NCI-H1436 treated with DMSO at 0.1 percent for 48 hours (cell line): ENCODE measurements at places on chromosomes 2 and 18.

- DNase-seq: no peak
These were observed 488.6 kb upstream of the SMIM21 start for GRCh38 chr18:75915941-75916623.

GRCh38 chr2:37852585-37853014 is 72.5 kb upstream of the RMDN2 start:
- no peak for DNase-seq

GRCh38 chr2:220034426-220035130 is 407.1 kb downstream of the SLC4A3 start:
- no peak for DNase-seq

GRCh38 chr2:239089884-239090283 is 242.0 kb downstream of the TWIST2 start:
- no peak for DNase-seq

DNA sequence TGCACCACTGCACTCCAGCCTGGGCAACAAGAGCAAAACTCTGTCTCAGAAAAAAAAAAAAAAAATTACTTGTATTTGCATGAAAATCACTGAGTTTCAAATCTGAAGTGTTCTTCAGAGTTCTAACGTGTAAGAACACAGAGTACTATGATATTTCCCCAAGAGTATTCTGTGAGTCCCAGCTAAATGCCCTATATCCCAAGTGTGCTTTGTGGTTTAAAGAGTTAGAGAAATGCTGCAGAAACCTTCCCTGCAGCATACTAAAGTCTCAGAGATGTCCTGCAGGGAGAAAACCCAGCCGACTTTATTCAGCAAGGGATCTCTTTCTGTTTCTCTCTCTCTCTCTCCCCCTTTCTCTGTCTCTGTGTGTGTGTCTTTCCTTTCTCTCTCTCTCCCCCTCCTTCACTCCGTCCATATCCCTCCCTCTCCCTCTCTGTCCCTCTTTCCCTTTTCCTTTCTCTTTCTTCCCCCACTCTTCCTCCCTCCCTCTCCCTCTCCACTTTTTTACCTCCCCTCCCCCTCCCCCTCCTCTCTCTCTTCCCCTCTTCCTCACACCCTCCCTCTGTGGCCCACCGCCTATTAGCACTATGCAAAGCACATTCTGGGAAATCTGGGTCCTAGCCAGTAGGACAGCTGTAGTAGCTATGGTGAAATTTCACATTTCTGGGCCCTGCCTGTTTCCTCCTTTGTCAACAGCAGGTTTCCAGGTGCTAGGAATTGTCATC is 54.2 kb downstream of the ACTR2 start:
- no peak for DNase-seq

DNA sequence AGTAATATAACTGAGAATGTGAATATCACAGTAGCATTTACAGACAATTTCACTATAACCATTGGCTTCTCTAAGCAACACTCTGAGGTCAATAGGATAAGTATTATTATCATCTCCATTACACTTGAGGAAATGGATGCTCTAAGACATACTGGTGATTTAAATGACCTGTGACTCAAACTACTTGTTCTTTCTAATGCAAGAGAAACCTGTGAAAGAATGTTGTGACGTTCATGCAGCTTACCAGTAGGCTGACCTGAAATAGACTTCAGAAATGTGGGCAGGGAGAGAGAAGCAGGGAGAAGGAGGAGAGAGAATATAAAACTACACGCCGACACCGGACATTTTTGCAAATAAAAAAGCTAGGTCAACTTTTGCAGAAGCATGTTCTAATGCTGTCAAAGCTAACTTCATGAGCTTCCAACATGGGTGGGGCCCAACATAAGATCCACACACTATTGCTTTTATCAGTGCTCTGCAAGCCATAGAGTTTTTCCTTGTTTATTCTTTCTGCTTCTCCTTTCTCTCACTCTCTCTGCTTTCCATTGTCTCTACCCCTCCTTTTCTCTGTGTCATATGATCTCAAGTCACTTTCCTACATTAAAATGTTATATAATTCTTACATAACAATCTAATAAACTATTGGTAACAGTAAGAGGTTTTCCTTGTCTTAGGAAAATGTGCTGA is 217.6 kb upstream of the FN1 start:
- DNase-seq: no peak

GRCh38 chr18:32360682-32361345 is 109.9 kb downstream of the GAREM1 start:
- no peak for DNase-seq

DNA sequence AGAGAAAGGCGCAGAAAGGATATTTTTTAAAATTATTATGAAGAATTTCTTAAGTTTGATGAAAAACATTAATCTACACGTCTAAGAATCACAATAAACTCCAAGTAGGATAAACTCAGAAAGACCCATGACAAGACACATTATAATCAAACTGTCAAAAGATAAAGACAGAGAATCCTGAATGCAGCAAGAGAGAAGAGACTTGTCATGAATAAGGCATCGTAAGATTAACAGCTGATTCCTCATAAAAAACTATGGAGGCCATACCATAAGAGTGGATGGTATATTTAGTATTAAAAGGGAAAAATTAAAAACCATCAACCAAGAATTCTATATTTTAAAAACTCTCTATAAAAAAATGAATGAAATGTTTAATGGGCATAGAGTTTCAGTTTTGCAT is 39.1 kb downstream of the SRBD1 start:
- no peak for DNase-seq

DNA sequence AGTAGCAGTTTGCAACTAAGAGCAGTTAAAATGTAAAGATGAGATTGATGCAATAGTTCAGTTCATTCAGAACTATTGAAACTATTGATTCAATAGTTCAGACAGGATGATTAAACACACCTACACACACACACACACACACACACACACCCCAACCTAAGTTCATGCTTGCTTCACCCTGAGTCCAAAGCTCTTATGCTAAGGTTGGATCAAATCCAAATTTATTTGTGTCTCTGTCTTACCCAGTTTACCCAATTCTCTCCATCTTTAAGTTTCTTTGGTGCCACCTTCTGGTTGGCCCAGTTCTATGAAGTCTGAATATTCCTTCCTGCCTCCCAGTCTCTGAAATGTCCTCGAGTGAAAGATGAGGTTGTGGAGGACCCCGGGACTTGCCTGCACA is 5.1 kb downstream of the SERPINB8 start:
- peak; percentile 5 for DNase-seq

- DNase-seq: no peak
These were observed 1.7 kb upstream of the PPP4R1 start for GRCh38 chr18:9616049-9616448.

- no peak for DNase-seq
These were observed 5.8 kb upstream of the FZD5 start for GRCh38 chr2:207775473-207775872.

DNA sequence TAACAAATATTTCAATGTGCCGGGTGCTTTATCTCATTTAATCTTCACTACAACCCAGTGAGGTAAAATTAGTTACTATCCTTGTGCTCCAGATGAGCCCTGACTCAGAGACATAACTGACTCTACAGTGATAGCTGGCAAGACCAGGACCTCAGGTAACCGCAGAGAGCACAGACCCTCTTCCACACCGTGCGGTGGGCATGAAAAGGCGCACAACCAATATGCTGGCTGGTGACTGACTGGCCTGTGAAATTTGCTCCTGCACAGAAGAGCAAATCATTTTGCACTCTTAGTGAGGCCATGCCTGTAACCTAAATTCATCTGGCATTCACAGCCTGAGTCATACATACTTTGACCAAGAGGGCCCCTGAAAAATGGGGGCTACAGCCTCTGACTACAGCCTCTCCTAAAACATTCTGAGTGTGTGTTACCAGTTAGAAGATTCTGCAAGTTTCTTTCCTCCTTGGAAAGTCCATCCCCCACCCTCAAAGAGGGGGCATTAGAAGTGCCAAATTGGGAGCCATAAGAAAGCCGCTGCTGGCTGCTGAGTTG is 22.4 kb upstream of the MSGN1 start:
- no peak for DNase-seq

DNA sequence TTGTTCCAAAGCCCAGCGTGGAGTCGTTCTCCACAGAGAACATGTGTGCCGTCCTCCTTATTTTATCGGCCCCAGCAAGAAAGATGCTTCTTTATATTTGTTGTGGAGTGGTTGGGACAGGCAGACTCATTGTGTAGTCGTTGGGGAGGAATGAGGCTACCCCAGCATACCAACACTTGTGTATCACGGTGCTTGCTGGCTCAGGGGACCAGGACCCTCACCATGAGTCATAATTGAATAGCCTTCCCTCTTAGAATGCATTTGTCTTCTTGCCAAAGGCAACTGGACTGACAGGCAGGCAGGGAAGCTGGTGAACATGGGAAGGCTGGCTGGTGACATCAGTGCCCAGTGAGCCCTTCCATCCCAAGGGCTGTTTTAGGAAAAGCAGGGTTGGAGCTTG is 4.7 kb downstream of the CAPN10 start:
- no peak for DNase-seq

DNA sequence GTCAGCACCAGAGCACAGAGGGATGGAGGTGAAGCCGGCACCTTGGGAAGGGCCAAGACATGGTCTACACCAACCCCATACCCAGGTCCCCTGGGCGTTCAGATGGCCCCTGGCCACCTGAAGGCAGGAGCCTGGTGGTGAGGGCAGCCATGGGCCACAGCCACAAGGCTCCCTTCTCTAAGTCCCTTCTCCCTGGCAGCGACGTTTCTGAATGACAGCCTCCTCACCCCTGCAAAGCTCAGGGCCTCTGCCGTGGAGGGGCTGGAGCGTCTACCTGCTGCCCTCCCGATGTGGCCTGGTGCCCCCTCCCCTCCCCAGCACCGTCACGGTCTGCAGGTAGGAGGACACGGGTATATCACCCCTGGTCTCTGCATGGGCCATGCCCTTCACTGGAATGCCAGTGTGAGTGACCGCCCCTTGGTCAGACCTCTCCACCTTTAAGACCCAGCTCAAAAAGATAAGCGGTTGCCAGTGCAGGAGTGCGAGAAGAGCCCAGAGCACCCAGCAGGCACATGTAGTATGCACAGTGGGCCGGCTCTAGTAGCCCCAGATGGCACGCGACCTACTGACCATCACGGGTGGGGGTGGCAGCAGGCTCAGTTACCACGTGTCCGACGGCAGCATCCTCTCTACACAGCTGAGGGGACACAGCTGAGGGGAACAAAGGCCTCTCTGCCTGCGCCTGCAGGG is 46.6 kb downstream of the HS6ST1 start:
- no peak for DNase-seq

DNA sequence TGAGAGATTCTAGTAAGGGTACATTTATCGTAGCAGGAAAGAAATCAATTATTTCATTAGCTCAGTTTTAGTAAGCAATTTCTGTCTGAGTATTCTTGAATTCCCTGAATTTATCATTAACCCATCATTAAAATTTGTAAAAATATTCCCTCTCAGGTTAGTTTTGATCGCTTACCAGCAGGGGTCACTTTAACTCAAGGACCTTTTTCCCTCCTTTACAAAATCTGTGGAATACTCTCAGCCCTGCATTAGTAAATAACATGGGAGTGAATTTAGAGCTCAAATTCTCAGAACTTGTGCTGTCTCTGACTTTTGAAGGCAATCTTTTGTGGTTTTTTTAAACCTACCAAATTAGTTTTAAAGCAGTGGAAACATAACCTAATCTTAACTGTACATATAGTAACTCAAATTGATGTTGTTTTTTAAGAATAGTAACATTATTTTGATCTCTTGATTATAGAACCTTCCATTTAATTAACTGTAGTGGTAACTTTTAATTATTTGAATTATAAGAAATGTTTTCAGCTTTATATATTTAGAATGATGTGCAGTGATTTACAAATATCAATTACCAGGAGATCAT is 97.2 kb downstream of the AGPS start:
- no peak for DNase-seq

DNA sequence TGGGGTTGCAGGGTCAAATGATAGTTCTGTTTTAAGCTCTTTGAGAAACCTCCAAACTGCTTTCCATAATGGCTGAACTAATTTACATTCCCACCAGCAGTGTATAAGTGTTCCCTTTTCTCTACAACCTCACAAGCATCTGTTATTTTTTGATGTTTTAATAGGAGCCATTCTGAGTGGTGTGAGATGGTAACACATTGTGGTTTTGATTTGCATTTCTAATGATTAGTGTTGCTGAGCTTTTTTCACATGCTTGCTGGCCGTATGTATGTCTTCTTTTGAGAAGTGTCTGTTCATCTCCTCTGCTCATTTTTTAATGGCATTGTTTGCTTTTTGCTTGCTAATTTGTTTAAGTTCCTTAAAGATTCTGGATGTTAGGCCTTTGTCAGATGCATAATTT is 107.7 kb downstream of the PDE11A start:
- DNase-seq: no peak

- no peak for DNase-seq
These were observed 13.2 kb downstream of the ASB18 start for GRCh38 chr2:236250909-236251579.

- no peak for DNase-seq
These were observed 24.2 kb downstream of the ZAP70 start for GRCh38 chr2:97737421-97738178.

DNA sequence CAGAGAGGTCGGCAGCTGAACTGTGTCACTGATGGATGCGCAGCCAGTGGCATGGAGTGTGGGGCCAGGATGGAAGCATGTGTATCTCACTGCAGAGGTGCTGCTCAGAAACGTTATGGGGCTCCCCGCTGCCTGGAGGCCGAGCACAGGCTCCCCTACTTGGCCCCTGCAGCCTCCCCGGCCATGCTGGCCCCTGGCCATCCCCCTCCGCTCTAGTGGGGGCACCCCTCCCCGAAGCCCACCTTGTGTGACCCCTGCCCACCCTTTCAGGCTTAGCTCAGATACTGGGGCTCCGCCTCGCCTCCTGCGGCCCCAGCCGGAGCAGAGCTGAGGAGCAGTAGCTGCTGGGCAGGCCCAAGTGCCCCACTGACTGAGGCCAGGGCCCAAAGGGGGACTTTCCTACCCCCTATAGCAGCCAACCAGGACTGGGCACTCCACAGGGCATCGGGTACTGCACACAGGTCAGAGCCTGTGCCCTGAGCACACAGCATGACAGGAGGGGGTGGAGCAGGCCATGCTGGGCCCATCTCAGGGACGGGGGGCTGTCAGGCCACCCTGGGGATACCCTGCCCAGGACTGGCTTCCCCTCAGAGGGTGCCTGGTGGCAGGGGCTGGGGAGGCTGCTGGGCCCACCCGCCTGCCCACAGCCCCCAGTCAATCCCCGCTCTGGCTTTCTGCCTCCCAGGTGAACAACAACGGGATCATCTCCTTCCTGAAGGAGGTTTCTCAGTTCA is 31.3 kb downstream of the SNED1 start:
- DNase-seq: no peak

DNA sequence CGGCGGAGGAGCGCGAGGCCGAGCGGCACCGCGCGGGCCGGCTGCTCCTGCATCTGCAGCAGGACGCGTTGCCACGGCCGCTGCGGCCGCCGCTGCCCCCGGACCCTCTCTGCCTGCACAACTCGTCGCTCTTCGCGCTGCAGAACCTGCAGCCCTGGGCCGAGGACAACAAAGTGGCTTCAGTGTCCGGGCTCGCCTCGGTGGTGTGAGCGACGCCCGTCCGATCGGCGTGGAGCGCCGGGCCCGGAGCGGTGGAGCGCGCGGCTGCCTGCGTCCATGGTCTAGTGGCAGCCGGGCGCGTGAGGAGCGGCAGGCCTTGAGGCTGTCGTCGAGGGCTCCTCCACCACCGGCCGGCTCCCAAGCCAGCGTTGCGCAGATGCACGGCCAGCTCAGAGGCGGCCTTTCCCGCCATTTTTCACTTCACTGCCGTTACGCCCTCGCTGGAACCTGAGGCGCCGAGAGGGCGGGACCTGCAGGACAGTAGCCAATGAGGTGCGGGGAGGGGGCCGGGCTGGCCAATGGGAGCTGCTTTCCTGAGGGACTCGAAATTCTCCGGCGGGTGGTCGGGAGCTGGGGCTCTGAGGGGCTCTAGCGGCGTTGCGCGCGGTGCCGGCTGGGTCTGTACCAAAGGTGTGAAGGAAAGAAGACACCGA is 1.9 kb downstream of the TLX2 start:
- DNase-seq: no peak

GRCh38 chr2:236769981-236770671 is 200.5 kb downstream of the ACKR3 start:
- DNase-seq: no peak
